ENCODE measurements at places on chromosomes 12 and 14.
A peak's percentile ranks its signal among the peaks of the same experiment; 100 is the strongest.

DNA sequence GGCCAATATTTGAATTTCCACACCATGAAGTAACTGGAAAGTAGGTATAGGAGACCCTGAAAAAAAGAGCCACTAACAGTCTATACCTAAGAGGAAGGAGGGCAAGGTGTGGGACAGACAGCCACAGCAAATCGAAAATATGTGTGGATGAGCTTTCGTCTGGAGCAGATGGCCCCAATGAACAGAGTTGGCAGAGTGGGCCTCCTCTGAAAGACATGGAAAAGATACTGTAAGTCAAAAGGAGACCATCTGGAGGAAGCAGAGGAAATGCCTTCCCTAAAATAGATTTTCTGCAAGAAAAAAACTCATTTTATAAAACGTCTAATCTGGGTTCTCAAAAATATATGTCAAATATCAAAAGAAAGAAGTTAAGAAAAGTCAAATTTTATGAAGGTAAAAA lies 157.2 kb upstream of the PRKD1 start:
- no peak for DNase-seq

GRCh38 chr12:100197486-100197885 lies 3.1 kb upstream of the ACTR6 start:
- no peak for DNase-seq

DNA sequence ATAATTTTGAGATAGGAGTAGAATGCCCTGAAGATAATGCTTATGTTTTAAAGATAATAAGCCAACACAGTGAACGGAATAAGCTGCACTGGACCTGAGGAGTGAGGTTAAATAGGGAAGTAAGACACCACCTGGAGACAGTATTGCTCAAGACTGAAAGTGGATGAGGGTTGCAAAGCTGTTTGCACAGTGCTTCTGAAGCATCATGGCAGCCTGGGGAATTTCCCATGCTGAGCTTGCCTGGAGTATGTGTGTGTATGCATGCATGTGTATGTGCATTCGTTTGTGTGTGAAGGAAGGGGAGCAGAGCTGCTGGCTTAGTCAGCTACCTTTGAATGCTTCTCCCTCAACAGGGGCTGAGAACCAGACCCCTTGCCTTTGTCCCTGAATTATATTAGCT lies 35.8 kb downstream of the BHLHE41 start:
- DNase-seq, result no peak

DNA sequence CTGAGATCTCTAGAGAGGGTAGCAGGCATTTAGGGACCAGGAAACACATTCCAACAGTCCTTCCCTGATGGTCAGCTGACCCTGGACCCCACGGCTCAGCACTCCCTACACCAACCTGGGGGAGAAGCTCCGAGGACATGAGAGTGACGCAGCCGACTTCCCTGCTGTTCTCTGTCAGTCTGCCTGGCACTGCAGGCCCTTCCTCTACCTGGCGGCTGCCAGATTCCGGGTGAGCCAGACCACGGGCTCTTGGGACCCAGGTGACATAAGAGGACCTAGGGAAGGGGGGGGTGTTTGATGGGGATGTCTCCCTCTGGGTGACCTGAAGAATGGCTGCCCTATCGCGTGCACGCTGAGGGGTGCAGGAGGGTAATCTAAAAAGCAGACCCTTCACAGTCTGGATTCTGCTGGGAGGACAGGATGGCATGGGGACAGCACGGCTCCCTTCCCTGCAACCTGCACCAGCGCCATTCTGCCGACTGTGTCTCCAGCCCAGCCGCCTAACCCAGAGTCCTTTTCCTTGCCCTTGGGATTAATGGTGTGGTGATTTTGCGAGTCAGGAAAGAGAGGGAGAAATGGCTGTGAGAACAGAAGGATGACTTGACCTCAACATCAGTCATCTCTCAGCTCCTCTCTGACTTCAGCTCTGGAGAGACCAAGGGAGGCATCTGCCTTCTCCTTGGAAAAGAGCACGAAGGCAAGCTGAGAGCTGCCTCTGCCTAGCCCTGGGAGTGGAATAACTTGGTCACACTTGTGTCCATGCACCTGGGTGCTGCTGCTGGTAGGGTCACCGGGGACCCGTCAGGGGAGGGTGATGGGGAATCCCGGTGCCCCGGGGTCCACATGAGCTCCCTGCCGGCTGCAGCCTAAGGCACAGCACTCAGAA lies 158.5 kb downstream of the CALM1 start:
- no peak for DNase-seq

- DNase-seq, result peak; percentile 47
Observed at GRCh38 chr12:110102255-110102654, 21.9 kb upstream of the IFT81 start.

GRCh38 chr12:44317651-44318126 lies 481.8 kb downstream of the TMEM117 start:
- DNase-seq, result peak; percentile 23

DNA sequence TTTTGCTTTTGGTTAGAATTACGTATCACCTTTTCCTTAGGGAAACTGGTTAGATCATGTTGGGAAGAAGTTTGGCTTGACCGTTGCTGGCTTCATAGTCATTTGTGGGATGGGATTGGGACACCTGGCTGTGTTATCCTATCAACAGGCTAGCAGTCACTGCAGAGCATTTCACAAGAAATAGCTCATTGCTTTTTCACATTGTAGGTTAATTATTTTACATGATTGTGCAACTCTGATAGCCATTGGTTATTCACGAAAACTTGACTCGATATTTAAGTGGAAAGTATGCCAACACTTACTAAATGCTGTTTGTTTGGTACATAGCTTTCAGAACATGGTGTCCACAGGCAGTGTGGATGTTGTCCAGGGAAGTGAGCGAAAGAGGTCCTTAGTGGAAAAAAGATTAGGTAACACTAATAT lies 89.4 kb downstream of the NKX2-1 start:
- DNase-seq, result no peak

- DNase-seq, result no peak
Observed at GRCh38 chr14:88424573-88424972, 39.1 kb downstream of the SPATA7 start.

DNA sequence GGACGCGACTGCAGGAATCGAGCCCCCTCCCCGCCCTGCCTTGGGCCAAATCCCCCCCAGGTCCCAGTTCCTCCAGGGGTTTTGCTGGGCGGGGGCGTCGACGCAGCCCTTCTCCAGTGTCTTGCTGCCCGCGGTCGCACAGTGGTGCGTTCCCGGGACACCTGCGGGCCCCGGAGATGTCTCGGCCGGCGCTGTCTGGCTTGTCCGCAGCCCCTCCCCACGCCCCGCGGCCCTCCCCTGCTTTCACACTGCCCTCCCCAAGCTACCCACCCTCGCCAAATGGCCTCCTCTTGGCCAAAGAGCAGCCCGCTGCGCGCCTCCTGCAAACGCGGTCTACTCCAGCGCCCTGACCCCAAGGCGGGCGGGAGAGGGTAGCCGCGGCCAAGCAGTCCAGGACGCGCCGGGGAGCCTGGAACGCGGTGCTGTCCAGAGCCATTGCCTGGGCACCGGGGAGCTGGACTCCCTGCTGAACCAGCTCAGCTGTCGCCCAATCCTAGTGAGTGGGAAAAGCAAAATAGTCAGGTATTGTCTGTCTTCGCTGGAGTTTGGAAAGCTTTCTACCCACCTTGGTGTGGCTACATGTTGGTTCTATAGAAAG lies 122.0 kb downstream of the AACS start:
- no peak for DNase-seq

GRCh38 chr14:52422650-52423356 lies 108.7 kb downstream of the PTGER2 start:
- no peak for DNase-seq

DNA sequence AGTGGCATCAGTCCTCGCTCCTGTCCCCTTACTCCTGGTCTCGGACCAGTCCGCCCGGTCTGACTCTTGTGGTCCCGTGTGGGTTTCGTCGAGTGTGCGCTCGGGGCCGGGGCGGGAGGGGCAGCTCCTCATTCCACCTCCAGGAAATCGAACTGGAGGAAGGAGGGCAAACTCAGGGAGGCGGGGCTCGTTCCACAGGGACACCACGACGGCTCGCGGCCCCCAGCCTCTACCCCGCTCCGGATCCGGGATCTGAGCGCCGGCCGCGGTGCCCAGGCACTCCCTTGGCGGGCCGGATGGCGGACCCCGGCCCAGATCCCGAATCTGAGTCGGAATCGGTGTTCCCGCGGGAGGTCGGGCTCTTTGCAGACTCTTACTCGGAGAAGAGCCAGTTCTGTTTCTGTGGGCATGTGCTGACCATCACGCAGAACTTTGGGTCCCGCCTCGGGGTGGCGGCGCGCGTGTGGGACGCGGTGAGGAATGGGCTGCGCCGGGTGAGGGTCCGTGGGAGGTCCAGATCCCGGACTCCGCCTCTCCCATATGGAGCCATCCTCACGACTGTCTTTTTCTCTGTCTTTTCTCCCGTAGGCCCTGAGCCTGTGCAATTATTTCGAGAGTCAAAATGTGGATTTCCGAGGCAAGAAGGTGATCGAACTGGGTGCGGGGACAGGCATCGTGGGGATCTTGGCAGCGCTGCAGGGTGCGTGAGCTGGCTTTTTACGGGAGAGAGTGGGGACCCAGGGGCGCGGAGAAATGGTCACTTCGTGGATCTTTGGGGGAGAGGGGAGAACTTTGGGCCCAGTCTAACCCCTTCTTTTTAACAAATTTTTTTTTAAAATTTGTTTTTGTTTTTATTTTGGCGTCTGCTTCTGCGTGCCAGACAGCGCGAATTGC lies at the start of gene EEF1AKMT3:
EEF1AKMT3 (plus strand) TSS at position 186 of the 894 bp plus-strand sequence; CDS start at position 297, 111 bp downstream.
- peak; percentile 63 for DNase-seq

- no peak for DNase-seq
Observed at GRCh38 chr12:19206493-19207077, 77.1 kb downstream of the PLEKHA5 start.

GRCh38 chr12:56129206-56129941 lies 1.3 kb downstream of the ESYT1 start:
- peak; percentile 85 for DNase-seq

- DNase-seq, result no peak
Observed at GRCh38 chr12:38919191-38919590, 13.8 kb upstream of the CPNE8 start.

GRCh38 chr14:105641075-105641937 lies 114.9 kb downstream of the TMEM121 start:
- no peak for DNase-seq

DNA sequence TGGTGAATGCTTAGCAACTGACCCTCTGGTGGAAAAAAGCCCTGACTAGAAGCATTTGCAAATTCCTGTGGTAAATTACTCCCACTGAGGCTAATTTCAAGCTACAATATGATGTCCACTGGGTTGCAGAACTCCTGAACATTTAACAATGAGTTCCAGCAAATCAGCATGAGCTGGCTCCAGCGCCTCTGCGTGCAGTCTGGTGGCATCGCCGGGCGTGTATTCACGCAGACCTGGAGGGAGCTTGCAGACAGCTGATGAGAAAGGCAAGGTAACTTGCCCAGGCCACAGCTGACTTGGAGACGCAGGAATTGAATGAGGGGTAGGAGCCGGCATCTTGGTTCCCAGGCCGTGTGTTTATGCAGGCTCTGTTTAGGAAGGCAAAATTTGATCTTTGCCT lies 45.1 kb upstream of the KCNA1 start:
- DNase-seq, result no peak

GRCh38 chr12:40232602-40233001 lies 7.8 kb downstream of the LRRK2 start:
- no peak for DNase-seq

GRCh38 chr14:31268216-31268615 lies 60.6 kb upstream of the HECTD1 start:
- DNase-seq, result no peak

GRCh38 chr12:132404435-132404855 lies 75.1 kb upstream of the GALNT9 start:
- DNase-seq, result no peak

- DNase-seq, result no peak
Observed at GRCh38 chr14:105927096-105928060, 401.0 kb downstream of the TMEM121 start.

GRCh38 chr12:131346555-131347344 lies 364.1 kb upstream of the SFSWAP start:
- DNase-seq, result no peak

GRCh38 chr12:63163541-63163940 lies 12.5 kb upstream of the AVPR1A start:
- no peak for DNase-seq

DNA sequence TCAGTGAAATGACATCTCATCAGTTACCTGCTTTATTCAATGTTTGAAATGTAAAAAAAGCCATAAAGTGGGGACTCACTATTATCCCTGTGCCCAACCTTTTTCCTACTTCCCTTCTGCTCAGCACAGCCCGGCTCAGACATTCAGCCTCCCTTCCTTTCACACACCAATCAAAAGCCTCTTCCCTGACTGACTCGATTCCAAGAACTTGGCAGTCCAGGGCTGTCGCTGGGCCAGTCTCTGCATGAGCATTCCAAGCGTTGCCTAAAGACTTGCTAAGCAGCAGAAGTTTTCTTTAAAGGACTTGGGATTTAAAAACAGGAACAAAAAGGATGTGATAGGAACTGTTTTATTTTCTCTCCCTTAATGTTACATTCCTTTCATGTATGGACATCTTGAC lies 22.7 kb downstream of the ITPR2 start:
- DNase-seq, result no peak

- peak; percentile 58 for DNase-seq
Observed at GRCh38 chr12:122473543-122474323, 27.0 kb downstream of the ZCCHC8 start.

GRCh38 chr12:99978152-99978551 lies 6.6 kb downstream of the ANKS1B start:
- DNase-seq, result no peak

GRCh38 chr14:25003537-25003936 lies 46.4 kb downstream of the STXBP6 start:
- DNase-seq, result no peak

GRCh38 chr12:44846826-44847225 lies 29.3 kb downstream of the NELL2 start:
- no peak for DNase-seq

DNA sequence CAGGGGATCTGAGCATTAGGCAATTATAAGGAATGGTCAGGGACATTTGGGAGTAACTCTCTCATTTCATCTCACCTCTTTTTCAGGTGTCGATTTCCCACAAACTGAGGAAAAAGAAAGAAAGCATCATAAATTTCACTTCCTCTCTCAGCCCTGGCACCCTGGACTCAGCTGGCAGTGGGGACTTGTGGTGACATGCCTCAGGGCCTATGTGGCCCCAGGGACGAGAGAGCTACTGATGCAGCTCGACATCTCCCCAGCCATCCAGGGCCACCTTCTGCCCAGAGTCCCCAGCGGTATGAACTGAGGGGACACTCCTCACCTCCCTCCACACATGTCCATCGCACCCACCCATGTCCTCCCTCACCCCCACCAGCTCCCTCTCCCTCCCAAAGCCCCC lies 11.7 kb downstream of the TNFRSF1A start:
- no peak for DNase-seq

- DNase-seq, result no peak
Observed at GRCh38 chr12:98275131-98275475, 240.3 kb upstream of the TMPO start.

DNA sequence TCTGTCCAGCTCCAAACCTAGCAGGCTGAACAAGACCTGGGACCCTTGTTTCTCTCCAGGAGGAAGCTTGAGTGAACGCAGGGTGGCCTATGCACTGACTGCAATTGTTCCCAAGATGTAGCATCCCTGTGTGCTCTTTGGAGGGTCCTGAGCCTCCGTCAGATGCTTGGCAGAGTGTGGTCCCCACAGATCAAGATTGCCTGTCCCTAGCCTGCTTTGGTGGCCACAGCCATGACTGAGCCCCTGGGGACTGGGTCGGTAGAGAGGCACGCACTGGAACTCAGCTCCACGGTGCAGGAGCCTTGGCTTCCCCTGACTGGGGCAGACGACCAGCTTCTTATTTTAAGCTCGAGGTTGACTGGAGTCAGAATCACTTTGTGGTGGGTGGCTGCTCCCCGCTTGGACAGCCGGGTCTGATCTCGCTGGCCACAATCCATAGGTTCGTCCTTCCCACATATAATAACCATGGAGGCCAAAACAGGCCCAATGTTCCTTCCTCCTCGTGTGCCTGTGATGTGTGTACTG lies 97.8 kb downstream of the LGMN start:
- DNase-seq, result no peak
